ENCODE measurements at places on chromosomes 12 and 14. TPM values are rescaled to one million over a fixed set of nuclear protein-coding genes. Genes with fewer than 3 reads are reported as not detected.

DNA sequence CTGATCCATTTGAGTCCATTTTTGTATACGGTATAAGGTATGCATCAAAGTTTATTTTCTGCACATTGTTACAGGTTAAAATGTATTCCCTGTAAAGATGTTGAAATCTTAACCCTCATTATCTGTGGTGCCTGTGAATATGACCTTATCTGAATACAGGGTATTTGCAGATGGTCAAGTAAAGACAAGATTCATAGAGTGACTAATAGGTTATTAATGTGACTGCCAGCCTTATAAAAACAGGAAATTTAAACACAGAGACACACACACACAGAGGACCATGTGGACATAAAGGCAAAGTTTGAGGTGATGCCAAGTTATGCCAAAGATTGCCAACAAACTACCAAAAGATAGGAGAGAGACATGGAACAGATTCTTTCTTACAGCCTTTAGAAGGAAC, 347.2 kb upstream of the DCN start:
- H3K4me3 ChIP-seq, result no peak overlapping the region
- H3K36me3 ChIP-seq, result no peaks in the 10 kb centered on the region

DNA sequence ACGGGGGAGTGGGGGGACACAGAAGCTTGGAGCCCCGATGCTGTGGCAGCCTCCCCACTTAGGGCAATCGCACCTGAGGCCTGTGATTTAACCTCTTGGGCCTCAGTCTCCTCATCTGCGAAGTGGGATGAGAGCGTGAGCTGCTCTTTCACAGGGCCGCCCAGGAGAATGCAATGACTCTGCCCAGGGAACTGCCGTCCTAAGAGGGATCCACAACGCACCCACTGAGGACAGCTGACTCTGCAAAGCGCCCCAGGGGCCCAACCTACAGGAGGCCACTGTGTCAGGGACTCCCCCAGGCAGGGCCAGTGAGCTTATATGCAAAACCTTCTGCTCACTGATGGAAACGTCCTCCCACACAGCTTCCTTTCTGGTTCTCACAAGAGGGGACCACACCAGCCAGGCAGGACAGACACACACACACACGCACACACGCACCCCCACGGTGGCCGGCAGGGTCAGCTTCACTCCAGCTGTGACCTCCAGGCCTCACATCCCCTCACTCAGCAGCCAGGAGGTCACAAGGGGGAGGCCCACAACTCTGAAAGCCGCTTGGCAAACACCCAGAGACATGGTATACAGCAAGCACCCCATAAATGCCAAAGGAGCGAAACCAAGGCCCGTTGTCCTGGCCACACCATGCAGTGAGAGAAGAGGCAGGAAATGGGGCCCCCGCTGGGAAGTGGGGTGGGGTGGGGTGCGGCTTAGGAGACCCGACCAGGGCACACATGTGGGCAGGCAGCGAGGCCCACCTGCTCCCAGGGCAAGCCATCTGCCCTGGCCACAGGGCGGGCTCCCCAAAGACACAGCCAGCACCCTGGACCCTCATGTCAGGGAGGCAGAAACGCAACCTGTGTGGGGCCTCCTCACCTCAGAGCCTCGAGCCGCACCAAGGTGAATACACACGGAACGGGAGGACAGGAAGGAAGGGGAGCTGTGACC, 73.3 kb downstream of the NCOR2 start:
- no peak for DNase-seq
- H3K36me3 ChIP-seq, result peaks cover 6% of the 10 kb centered on the region
- no peak overlapping the region for H3K4me3 ChIP-seq
- H3K27me3 ChIP-seq, result no peaks in the 10 kb centered on the region
- peaks cover 23% of the 10 kb centered on the region for H3K4me1 ChIP-seq
- H3K27ac ChIP-seq, result peak overlapping the region; percentile 65

- no peak for DNase-seq
- H3K4me3 ChIP-seq, result no peak overlapping the region
- no peak overlapping the region for H3K27ac ChIP-seq
- H3K36me3 ChIP-seq, result no peaks in the 10 kb centered on the region
- H3K4me1 ChIP-seq, result no peaks in the 10 kb centered on the region
Measured at GRCh38 chr14:50998612-50999011, 54.3 kb upstream of the PYGL start.

DNA sequence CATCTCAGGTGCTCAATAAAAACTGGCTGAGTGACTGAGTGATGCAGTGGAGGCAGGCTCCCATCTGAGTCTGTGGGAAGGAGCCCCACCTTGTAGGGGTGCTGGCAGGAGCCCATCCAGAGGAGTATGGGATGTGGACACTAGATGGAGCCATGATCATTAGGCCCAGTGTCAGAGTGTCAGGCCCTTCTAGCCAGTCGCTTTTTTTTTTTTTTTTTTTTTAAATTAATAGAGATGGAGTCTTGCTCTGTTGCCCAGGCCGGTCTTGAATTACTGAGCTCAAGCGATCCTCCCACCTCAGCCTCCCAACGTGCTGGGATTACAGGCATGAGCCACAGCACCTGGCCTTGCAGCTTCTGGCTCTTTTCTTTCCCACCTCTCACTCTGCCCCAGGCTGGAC, 11.5 kb downstream of the RITA1 start:
- peaks cover 14% of the 10 kb centered on the region for H3K4me1 ChIP-seq
- H3K4me3 ChIP-seq, result no peak overlapping the region
- no peak overlapping the region for H3K27ac ChIP-seq
- H3K27me3 ChIP-seq, result no peaks in the 10 kb centered on the region
- DNase-seq, result peak; percentile 61

DNA sequence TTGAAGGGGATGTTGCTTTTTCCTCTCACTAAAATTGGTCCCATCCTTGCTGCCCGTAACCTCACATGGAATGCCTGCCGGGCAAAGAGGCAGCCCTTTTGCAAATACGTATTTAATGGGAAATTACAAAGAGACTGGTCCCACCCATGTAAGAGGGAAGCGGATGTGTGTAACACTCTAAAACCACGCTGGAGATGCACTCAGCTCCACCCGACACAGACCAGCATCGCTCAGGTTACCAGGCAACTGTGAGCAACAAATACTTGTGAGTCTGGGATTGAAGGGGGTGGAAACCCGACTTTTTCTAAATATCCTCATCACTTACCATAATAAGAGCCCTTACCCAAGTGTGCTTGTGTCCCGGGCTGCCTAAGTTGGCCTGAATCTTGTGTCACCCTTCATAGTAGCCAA, 47.7 kb downstream of the ELK3 start:
- DNase-seq, result peak; percentile 54
- no peak overlapping the region for H3K4me3 ChIP-seq
- H3K27ac ChIP-seq, result no peak overlapping the region
- H3K27me3 ChIP-seq, result no peaks in the 10 kb centered on the region
- H3K4me1 ChIP-seq, result peaks cover 41% of the 10 kb centered on the region

Gene PTCSC3
- not detected for total RNA-seq

All from activated T-helper 2 cell treated with anti-CD3 and anti-CD28 coated beads, Interferon-gamma antibody, Interleukin-2, Interleukin-4, amounts not matched to agents 10 μg/mL and 5 μg/mL and 100 μg/mL, durations not matched to agents 14 hours and 24 hours and 36 hours (primary cell).